Mesenteric fat pad (tissue), 1 donor: ENCODE measurements at places on chromosomes 12 and 14. TPM values are rescaled to one million over a fixed set of nuclear protein-coding genes. Genes with fewer than 3 reads are reported as not detected.

GRCh38 chr14:100653409-100653808 is 66.2 kb upstream of the BEGAIN start:
- DNase-seq: no peak

GRCh38 chr12:130783110-130783715 is 55.8 kb downstream of the STX2 start:
- DNase-seq: no peak

DNA sequence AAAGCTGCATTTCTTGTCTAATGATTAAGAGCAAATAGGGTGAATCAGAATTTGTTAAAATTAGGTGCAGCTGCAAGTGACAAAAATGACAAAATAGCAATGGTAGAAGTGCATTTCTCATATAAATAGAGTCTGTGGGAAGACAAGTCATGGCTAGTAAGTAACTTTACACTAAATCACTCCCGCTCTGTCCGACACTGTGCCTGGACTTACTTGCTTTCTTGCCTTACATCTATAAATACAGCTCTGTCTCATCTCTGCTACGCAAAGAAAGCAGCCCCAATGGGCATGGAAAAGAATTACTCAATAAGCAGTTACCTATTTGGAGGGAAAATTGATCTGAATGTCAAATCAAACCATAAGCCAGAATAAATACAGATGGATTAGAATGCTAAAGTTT is 245.4 kb upstream of the KRR1 start:
- DNase-seq: no peak

DNA sequence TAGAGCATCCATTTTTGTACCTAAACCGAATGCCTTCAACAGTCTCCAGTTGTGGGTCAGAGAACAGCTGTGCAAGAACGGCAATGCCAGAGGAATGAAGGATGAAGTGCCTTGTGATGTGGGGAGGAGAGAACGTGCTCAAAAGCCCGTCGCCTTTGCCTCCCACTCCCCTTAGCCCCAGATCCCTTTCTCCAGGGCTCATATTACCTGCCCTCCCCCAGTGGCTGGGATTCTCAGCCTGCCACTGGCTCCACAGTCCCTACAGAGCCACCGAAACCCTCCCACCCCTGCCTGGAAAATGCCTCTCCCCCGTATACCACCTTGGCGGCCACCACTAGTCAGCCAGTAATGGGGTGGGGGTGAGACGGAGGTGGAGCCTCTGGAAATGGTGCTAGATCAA is 158.5 kb downstream of the ZFP36L1 start:
- DNase-seq: no peak

- DNase-seq: peak; percentile 96
Observed at GRCh38 chr12:50283229-50283923, at the start of gene LIMA1. Gene LIMA1, minus strand, starts transcription at chr12:50283520. Its CDS starts 34,769 bp downstream, at chr12:50248751.

GRCh38 chr14:71690478-71690877 is 241.8 kb upstream of the RGS6 start:
- DNase-seq: no peak

- DNase-seq: no peak
Observed at GRCh38 chr14:81485372-81485771, 48.3 kb downstream of the SEL1L start.

DNA sequence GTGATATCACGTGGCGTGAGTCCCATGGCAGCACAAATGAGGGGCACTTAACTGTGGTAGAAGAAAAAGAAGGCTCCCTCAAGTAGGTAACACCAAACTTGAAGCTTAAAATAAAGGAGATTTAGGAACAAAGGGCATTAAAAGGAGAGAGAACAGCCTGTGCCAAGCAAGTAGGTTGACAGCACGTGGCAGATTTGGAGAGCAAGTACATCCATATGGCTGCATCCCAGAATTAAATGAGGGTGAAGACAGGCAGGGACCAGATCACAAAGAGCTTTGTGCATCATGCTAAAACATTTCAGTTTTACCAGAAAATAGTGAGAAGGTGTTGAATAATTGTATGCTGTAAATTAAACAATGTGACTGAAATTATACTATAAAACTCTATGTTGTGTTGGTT is 32.8 kb downstream of the KCNMB4 start:
- no peak for DNase-seq

- no peak for DNase-seq
Observed at GRCh38 chr12:94147387-94147990, 888 bp upstream of the PLXNC1 start.

DNA sequence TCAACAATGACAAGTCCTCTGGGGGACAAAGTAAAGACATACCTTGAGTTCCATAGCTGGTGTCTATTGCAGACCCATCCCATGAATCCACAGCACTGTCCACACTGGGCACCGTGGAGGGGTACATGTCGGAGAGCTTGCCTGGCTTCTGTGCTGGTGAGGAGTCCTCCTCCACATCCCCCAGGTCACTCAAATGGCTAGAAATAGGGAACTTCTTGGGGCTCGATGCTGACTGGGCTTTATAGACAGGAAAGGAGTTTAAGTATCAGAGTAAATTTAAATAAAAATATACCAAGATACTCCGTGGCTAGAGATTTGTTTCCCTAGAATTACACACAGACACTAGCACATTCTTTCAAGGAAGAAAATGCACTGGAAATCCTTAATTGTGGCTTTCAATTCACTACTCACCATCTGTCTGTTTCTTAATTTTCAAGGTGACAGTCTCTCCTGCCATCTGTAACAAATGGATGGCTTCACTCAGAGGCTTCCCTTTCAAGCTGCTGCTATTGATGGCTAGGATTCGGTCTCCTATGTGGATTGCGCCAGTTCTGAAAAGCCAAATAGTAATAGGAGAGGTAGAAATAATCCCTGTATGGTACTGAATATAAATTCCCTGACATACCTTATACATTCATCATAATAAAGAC is 90.1 kb downstream of the HELB start:
- DNase-seq: no peak

DNA sequence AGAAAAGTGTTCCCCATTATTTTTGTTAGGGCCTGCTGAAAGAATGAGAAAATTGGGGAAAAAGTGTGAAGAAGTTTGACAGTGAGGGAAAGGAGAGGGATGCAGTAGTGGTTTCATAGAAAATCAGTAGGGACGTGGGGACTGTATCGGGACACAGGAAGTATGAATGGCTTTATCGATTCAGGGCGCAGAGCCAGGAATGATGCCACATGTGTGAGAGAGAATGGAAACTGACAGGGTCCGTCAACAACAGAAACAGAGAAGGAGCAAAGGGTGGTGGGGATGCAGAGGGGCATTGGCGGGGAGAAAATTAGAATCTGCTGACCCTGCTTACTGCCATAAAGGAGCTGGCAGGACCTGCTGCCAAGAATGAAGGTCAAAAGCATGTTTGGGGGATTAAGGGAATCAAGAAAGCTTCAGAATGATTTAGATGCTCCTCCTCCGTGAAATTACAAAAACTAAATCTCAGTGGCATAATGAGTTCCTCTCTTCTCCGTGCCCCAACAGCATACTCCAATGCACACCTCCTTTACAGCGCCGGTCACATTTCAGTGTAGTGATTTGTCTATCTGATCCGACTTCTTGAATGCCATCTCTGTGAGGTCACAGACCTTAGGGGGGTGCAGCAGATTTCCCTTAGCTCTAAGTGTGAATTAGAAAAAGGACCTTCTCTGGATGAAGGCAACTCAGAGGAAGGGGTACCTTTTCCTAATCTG is 92.6 kb downstream of the EMP1 start:
- DNase-seq: no peak

DNA sequence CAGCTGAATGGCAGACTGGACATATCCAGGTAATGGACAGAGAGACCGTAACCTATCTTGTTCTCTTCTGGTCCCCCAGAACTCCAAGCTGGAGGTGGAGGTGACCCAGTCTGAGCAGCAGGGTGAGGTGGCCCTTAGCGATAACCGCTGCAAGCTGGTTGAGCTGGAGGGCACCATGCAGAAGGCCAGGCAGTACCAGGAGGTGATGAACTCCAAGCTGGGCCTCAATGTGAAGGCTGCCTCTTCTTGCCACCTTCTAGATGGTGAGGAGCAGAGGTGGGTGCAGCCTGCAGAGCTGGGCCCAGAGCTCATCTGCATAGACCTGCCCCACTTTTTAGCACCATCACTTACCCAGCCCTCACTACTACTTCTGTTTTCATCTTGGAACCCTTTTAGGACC is 7.2 kb upstream of the KRT86 start:
- DNase-seq: no peak

DNA sequence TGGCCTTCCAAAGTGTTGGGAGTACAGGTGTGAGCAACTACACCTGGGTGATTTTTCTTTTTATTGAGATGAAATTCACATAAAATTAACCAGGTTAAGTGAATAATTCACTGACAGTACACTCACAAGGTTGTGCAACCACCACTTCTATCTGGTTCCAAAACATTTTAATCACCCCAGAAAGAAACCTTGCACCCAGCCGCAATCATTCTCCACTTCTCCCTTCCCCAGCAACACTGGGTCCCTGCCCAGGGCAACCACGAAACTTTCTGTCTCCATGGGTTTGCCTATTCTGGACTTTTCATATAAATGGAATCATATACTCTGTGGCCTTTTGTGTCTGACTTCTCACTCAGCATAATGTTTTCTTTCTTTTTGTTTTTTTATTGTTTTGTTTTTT is 26.3 kb upstream of the MLXIP start:
- no peak for DNase-seq

- no peak for DNase-seq
Observed at GRCh38 chr14:71380271-71380670, 473.0 kb downstream of the PCNX1 start.

GRCh38 chr14:97625477-97625876 is 828.3 kb downstream of the VRK1 start:
- no peak for DNase-seq

- no peak for DNase-seq
Observed at GRCh38 chr14:45679853-45680252, 426.9 kb upstream of the MIS18BP1 start.

- no peak for DNase-seq
Observed at GRCh38 chr12:45907955-45908354, 82.4 kb downstream of the SCAF11 start.

GRCh38 chr14:92121670-92122350 is at the start of the genes CPSF2 and NDUFB1:
Gene CPSF2, plus strand, starts transcription at chr14:92121969. Its CDS starts 9,016 bp downstream, at chr14:92130985.
Gene NDUFB1, minus strand, starts transcription at chr14:92121706. Its CDS starts 4,069 bp downstream, at chr14:92117637.
- DNase-seq: peak; percentile 93

GRCh38 chr12:41527534-41528116 is 339.5 kb downstream of the PDZRN4 start:
- no peak for DNase-seq

DNA sequence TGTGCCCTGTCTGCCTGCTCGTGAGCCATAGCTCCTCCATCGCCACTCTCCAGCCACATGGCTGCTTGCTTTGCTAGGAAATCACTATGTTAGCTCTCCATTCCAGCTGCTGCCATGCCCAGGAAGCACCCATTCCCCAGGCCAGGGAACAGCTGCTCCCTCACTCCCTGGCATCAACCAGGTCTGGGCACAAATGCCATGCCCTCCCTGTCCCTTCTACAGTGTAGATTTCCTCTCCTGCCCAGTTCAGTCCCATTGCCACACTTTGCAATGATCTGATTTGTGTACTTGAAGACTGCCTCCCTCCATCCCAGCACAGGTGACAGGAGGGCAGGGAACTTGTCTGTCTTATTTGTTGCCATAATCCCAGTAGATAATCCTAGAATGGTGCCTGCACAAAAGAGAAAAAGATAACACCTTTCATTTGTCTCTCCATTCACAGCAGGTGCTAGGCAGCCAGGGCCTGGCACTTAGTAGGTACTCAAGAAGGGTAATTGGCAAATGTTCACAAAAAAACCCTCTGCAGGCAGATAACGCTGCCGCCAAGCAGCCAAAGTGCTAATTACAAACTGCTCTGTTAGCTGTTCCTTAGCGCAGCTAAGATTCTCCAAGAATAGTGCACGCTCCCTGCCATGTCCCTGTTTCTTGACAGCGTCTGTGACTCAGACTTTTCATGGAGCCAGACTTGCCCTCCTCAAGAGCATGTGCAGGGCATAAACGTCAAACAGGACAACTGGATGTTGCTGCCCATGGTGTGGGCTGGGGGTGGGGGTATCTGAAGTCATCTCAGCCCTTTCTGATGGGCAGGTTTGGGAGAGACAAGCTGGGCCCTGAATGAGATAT is 69.1 kb downstream of the ARL6IP4 start:
- DNase-seq: no peak

GRCh38 chr12:124322271-124322998 is 27.5 kb downstream of the RFLNA start:
- no peak for DNase-seq

DNA sequence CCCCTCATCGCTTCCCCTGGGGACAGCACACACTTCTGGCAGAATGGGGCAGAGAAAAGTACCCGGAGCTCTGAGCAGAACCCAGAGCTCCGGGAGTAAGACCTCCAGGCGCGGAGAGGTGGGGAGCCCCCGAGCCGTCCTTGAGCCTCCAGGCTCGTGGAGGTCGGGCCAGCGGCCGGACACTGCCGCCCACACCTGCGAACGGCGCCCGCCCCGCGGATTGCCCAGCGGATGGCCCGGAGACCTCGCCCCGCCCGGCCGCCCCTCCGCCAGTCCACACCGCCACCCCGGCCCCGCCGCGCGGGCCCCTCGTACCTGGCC is 344 bp downstream of the SPTLC2 start:
- DNase-seq: no peak

GRCh38 chr14:55754471-55754870 is 174.5 kb downstream of the KTN1 start:
- no peak for DNase-seq

DNA sequence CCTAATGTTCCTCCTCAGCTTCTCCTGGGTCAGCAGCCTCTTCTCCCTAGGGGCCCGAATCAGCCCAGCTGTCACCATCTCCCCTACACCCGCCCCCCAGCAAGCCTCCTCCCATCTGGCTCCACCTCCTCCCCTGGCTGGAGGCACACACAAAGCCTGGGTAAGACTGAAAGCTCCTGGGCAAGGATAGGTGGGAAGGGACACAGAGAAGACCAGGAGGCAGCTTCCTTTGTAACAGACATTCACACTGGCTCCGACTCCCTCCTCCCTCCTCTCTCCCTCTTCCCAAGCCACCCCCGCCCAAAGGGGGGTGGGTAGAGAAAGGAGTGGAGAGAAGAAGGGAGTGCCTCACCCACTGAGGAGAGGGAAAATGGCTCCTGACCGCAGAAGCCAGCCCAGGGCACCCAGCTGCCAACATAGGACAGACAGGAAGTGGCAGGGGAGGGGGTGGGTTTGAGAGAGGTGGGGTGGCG is 4.0 kb downstream of the CHD4 start:
- DNase-seq: no peak

The CMTM5 gene
- total RNA-seq: not detected

The CIROP gene
- not detected for total RNA-seq

The DHRS2 gene
- total RNA-seq: not detected

The FGF23 gene
- not detected for total RNA-seq

The CGRRF1 gene
- 23.3 TPM for total RNA-seq

The OASL gene
- total RNA-seq: 8.1 TPM

The NTS gene
- not detected for total RNA-seq

The NEUROD4 gene
- not detected for total RNA-seq

The CD163 gene
- 943 TPM for total RNA-seq

The C12orf60 gene
- 0.51 TPM for total RNA-seq

The CLEC1A gene
- 7.7 TPM for total RNA-seq
